ENCODE measurements at places on chromosomes 7 and 10. TPM values are rescaled to one million over a fixed set of nuclear protein-coding genes. Genes with fewer than 3 reads are reported as not detected.

DNA sequence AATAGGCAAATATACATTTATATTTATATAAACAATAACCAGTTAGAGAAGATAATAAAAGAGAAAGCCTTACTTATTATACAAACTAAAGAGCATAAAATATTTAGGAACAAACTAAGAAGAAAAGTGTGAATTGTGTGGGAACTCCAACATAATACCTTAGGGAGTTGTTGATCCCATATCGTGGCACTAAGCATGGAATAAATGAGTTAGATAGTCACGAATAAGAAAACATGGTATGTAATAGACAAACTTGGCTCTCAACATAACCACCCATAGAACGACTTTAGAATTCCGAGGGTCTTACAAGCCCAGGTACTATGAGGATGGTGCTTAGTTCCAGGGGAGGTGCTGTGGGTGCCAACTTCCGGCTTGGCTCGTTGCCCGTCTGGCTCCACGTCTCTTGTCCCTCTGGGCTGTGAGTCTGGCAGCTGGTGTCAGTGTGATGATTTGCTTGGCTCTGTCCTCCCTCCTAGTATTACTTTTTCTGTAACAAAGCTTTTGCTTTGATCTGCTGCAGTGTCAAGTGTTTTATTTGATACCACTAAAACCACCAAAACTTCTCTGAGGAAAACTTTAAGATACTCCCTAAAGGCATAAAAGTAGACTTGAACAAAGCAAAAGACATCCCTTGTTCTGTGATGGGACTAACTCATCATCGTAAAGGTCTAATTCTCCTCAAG, 9.5 kb upstream of the RBM20 start:
- no peak for DNase-seq

DNA sequence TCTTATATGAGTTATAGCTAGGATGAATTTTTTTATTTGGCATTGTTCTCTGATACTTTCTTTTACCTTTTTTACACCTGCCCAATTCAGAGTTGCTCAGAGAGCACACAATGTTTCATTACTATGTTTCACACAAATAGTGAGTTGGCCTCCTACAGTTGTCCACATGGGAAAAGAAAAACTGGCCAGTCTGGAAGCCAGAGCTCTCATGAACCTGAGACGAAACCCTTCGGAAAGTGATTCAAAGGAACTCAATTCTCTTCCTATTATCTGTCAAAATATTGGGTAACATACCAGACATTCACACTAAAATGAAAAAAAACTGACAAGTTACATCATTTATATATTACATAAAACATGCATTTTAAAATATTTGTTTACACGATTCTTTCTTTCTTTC, 15.3 kb downstream of the SCRN1 start:
- DNase-seq = no peak

DNA sequence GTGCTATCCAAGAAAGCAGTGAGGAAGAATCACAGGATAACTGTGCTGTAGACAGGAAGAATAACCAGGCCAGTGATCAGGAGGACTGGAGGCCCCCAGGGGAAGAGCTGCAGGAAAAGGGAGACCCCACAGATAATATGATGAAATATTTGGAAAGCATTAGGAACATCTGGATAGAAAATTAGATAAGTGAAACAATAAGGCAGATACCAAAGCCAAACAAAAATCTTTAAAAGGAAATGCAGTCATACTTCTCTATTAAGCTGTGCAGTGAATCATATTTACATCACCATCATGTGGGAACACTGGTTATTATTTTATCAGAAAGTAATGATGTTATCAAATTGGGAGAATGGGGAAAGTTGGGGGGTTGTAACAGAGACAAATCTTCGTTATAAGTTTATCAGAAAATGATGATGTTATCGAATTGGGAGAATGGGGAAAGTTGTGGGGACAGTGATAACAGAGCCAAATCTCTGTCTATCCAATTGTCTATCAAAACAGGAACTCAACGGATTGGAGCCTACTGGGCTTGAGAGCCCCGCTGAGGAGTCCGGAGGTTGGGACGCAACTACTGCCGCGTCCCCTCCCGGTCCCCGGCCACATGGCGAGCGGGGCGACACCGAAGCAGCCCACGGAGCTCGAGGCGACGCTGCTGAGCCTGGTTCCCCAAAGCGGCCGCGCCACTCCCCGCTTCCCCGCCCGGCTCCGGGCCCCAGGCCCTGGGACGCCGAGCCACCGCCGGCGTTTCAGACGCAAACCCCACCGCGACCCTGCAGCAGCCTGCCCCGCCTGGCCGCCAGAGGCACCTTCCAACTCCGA, 14.0 kb upstream of the RALA start:
- DNase-seq = no peak

Gene LDB3
- 0.27 TPM for total RNA-seq

Gene OPN1SW
- 0.45 TPM for total RNA-seq

Gene UNC5B
- 10.7 TPM for total RNA-seq

Gene PNLIPRP3
- not detected for total RNA-seq

All from cerebellum (tissue), 4 donors.